ENCODE measurements at places on chromosomes 12 and 14. TPM values are rescaled to one million over a fixed set of nuclear protein-coding genes. Genes with fewer than 3 reads are reported as not detected.

The LALBA gene
- not detected for total RNA-seq

The IL31 gene
- total RNA-seq = 8.0 TPM

The METTL25 gene
- total RNA-seq = 5.1 TPM

The DGLUCY gene
- 70.5 TPM for total RNA-seq

The EPS8 gene
- total RNA-seq = 6.3 TPM

The HOXC4 gene
- 1.00 TPM for total RNA-seq

The ART4 gene
- total RNA-seq = not detected

The LBHD2 gene
- total RNA-seq = not detected

The ACSM4 gene
- not detected for total RNA-seq

- H3K4me3 ChIP-seq = no peak overlapping the region
- H3K36me3 ChIP-seq = peaks cover 4% of the 10 kb centered on the region
- H3K27me3 ChIP-seq = peaks cover 18% of the 10 kb centered on the region
- no peak overlapping the region for H3K27ac ChIP-seq
- peaks cover 33% of the 10 kb centered on the region for H3K4me1 ChIP-seq
These were observed 14.3 kb upstream of the DYNC1H1 start for GRCh38 chr14:101950100-101950499.

- no peak overlapping the region for H3K4me3 ChIP-seq
- no peaks in the 10 kb centered on the region for H3K27me3 ChIP-seq
- H3K27ac ChIP-seq = no peak overlapping the region
- H3K4me1 ChIP-seq = no peaks in the 10 kb centered on the region
These were observed 221.5 kb upstream of the CAND1 start for GRCh38 chr12:67047634-67048033.

DNA sequence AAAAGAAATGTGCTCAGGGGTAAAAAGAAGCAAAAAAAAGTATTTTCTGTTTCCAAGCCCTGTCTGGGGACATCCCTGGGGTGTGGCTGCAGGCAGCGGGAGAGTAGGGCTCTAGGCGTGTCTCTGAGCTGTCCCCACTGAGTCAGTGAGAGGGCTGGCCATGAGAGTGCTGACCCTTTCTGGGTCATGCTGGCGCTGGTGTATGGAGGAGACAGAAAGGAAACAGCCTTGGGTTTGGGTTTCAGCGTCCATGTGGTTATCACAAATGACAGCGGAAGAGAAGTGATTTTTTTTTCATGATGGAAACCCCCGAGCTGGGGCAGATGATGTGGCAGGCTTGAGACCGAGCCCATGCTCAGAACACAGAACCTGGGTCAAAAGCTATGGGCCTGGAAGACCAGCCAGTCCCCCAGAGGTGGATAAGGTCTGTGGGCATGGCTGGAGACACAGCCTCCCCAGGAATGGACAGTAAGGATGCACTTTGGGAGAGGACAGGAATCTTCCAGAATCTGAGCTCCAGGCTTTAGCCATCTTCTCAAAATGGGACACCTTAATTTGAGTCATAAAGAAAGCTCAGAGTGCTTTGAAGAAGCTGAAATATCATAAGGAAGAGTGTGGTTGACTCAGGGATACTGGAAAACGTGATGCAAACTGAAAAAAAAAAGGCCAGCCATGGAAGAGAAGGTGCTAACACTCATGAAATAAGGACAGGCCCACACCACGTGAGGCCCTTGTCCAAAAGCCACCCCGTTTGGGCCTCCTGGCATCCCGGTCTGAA is 36.2 kb downstream of the SYNE3 start:
- peak overlapping the region; percentile 67 for H3K4me3 ChIP-seq
- H3K36me3 ChIP-seq = peaks cover 2% of the 10 kb centered on the region
- peak; percentile 51 for DNase-seq
- H3K4me1 ChIP-seq = peaks cover 45% of the 10 kb centered on the region
- H3K27ac ChIP-seq = peak overlapping the region; percentile 89

DNA sequence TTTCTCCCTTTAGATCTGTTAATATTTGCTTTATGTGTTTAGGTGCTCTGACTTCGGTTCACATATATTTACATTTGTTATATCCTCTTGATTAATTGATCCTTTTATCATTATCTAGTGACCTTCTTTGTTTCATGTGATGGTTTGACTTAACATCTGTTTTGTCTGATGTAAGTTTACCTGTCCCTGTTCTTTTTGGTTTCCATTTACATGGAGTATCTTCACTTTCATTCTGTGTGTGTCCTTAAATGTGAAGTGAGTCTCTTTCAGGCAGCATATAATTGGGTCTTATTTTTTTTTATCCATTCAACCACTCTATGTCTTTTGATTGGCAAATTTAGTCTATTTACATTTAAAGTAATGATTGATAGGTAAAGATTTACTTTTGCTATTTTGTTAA is 24.2 kb downstream of the TRMT5 start:
- H3K27me3 ChIP-seq = no peaks in the 10 kb centered on the region
- no peak for DNase-seq

DNA sequence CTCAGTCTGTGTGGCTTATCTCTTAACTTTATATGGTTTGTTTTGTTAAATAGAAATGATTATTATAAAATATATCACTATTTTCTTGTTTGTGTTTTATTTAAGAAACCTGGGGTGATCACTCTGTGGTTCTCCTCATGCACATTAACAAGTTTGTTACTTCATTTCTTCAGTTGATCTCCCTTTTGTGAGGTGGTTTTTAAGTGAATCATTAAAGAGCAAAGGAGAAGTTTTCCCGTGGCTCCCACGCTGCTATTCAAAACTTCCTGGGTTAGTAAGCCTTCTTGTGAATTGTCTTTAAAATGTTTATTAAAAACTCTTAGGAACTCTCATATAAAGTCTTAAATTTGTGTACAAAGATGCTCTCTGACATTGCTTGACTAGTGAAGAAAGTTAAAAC is 11.8 kb downstream of the ADIPOR2 start:
- no peak overlapping the region for H3K27ac ChIP-seq
- no peak overlapping the region for H3K4me3 ChIP-seq
- H3K36me3 ChIP-seq = no peaks in the 10 kb centered on the region
- peaks cover 61% of the 10 kb centered on the region for H3K4me1 ChIP-seq

DNA sequence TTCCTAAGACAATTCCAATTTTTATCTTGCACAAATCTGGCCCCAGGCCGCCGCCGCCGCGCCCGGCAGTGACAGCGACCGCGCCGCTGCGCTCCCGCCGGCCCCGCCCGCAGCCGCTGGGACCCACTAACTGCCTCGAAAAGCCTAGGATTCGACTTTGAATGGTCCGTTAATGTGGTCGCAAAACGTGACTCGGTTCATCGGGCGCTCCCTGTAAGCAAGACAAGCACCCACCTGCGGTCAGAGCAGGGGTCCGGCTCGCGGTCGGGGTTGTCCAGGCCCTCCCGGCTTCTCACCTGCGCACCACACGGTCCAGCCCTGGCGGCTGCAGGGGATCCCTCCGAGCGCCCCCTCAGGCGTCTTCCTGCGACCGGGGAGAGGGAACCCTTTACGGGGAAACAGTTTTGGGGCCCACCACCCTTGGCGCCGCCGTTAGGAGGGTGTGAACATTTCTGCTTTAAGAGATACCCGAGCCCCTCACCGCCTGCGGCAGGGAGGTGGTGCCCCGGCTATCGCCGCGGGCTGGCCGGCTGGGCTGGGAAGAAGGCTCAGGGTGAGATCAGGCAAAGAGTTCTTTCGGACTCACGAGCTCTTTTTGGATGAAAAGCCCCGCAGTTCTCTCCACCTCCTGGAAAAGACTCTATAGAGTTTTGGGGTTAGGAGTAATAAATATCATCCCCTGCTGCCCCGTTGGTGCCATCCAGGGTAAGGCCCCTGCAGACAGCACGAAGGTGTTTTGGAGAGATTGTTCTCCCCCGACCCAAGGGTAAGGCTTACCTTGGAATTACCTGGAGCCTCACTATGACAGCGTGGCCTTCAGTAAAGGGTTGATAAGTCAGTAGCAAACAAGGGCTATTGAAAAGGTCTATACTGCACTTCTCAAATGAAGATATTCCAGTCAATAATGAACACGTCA is 13.6 kb upstream of the FOXJ2 start:
- peaks cover 26% of the 10 kb centered on the region for H3K27me3 ChIP-seq
- no peaks in the 10 kb centered on the region for H3K36me3 ChIP-seq
- DNase-seq = peak; percentile 57
- H3K27ac ChIP-seq = no peak overlapping the region

GRCh38 chr14:96126339-96126782 is 78.3 kb upstream of the BDKRB2 start:
- peak; percentile 17 for DNase-seq
- H3K27ac ChIP-seq = no peak overlapping the region
- peaks cover 17% of the 10 kb centered on the region for H3K4me1 ChIP-seq
- peak overlapping the region; percentile 60 for H3K4me3 ChIP-seq

- H3K27ac ChIP-seq = peak overlapping the region; percentile 13
- peak; percentile 3 for DNase-seq
- peaks cover 32% of the 10 kb centered on the region for H3K4me1 ChIP-seq
- peaks cover 32% of the 10 kb centered on the region for H3K36me3 ChIP-seq
These were observed 83.4 kb downstream of the HECTD1 start for GRCh38 chr14:31124197-31124596.

GRCh38 chr12:109446869-109447268 is 30.2 kb downstream of the KCTD10 start:
- peaks cover 2% of the 10 kb centered on the region for H3K36me3 ChIP-seq
- no peaks in the 10 kb centered on the region for H3K4me1 ChIP-seq
- DNase-seq = no peak
- H3K4me3 ChIP-seq = no peak overlapping the region
- no peaks in the 10 kb centered on the region for H3K27me3 ChIP-seq

GRCh38 chr12:92404921-92405320 is 259.3 kb upstream of the BTG1 start:
- H3K27me3 ChIP-seq = no peaks in the 10 kb centered on the region
- peak overlapping the region; percentile 29 for H3K27ac ChIP-seq
- no peaks in the 10 kb centered on the region for H3K36me3 ChIP-seq
- H3K4me3 ChIP-seq = peak overlapping the region; percentile 85

DNA sequence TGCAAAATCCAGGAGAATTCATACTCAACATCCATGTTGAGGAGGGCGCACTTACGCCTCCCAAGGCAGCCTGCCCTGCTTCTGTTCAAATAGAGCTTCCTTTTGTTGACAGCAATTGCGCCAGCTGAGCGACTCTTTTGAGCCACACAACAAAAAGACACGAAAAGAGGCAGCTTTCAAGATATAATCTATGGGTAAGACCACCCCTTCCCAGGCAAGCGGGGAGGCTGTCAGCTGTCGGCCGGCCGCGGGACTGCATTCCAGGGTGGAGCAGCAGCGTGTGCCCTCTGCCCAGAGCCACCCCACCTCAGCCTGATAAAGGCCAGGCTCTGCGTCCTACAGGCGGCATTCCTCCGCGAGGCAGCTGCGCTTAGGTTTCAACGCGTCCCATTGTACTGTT is 15.8 kb upstream of the STAB2 start:
- DNase-seq = no peak
- no peak overlapping the region for H3K27ac ChIP-seq
- H3K36me3 ChIP-seq = peaks cover 8% of the 10 kb centered on the region
- H3K4me1 ChIP-seq = peaks cover 12% of the 10 kb centered on the region

DNA sequence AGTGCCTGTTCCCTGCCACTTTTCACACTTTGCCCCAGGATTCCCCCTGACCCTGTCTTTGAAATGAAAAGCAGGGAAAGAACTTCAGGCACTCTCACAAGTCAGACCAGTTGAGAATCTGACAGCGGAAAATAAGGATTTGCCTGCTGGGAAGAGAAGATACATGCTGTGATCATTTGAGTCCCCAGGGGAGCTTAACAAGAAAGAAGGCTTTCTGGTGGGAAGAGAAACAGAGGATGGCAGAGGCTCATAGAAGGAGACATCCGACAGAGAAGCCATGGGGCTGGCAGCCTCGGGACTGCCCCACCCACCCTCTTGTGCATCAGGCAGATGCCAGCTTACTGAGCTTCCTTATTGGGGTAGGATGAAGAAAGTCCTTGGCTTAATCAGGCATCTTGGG is 11.9 kb downstream of the TTC9 start:
- peaks cover 2% of the 10 kb centered on the region for H3K36me3 ChIP-seq
- H3K4me1 ChIP-seq = peaks cover 86% of the 10 kb centered on the region
- H3K4me3 ChIP-seq = peak overlapping the region; percentile 25
- DNase-seq = no peak
- no peaks in the 10 kb centered on the region for H3K27me3 ChIP-seq

- no peaks in the 10 kb centered on the region for H3K4me1 ChIP-seq
- no peaks in the 10 kb centered on the region for H3K27me3 ChIP-seq
- no peak overlapping the region for H3K27ac ChIP-seq
- DNase-seq = no peak
- H3K4me3 ChIP-seq = no peak overlapping the region
- H3K36me3 ChIP-seq = no peaks in the 10 kb centered on the region
These were observed 392.2 kb downstream of the SEC23A start for GRCh38 chr14:38710881-38711280.

DNA sequence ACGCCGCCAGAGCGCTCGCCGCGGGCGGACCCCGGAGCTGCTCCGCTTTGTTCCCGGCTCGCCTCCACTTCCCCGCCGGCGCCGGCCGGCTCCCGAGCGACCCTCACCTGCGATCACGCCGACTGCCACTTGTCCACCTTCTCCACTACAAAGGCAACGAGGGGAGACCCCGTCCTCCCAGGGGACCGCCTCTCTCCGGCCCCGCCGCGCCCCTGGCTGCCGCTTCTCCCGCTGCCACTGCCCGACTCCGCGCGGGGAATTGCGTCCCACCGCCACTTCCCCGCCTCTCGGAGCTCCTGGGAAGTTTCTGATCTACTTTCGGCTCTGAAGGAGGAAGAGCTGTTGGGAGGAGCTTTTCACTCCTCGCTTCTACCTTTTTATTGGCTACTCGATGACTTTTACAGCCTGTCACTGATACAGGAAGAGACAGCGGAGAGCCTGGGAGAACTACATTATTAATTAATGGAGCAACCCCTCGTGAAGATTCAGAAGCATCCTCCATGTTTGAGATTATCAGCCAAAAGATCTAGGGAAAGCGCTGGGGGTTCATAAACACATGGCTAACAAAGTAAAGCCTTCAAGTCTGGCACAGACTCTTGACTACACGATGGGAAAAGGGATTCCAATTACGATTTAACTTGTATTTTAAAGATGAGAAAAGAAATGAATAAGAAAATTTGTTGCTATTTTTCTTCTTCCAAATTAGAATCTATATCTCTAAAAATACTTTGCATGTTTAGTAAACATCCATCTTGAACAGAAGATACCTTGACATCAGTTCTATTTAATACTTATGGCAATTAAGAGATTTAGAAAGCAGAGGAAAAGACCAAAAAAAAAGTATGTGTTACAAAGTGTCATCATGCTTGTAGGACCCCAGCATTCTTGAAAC is at the start of gene BAZ1A:
TSS of gene BAZ1A (minus strand) at position 330 of the 892 bp plus-strand sequence. CDS start 756 bp downstream, outside the sequence.
- peak within 1 kb of the TSS; percentile 96 for H3K4me3 ChIP-seq
- peaks cover 7% of the 10 kb centered on the region for H3K36me3 ChIP-seq
- H3K4me1 ChIP-seq = peaks cover 36% of the 10 kb centered on the region
- H3K27me3 ChIP-seq = no peaks in the 10 kb centered on the region
- peak; percentile 46 for DNase-seq

- no peaks in the 10 kb centered on the region for H3K4me1 ChIP-seq
- H3K36me3 ChIP-seq = no peaks in the 10 kb centered on the region
- peaks cover 16% of the 10 kb centered on the region for H3K27me3 ChIP-seq
- DNase-seq = no peak
These were observed 49.4 kb downstream of the CD9 start for GRCh38 chr12:6249580-6249979.

DNA sequence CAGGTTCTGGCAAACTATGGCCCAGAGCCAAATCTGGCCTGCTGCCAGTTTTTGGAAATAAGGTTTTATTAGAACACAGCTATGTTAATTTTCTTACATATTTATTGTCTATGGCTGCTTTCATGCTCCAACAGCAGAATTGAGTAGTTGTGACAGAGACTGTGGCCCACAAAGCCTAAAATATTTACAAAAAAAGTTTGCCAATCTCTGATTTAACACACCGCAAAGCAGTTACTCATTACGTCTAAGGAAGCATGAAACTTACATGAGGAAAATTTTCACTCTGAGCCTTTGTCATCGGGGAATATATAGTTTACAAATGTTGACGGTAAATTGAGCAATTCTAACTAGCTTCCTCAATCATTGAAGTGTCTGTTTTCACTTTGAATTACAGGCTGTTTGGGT is 96.5 kb downstream of the UNC79 start:
- DNase-seq = no peak
- no peaks in the 10 kb centered on the region for H3K4me1 ChIP-seq
- no peaks in the 10 kb centered on the region for H3K36me3 ChIP-seq
- H3K4me3 ChIP-seq = no peak overlapping the region

Measured in activated T-cell treated with anti-CD3 and anti-CD28 coated beads, Interleukin-2, amount 50 U/mL, for 72 hours (primary cell).